CD8-positive, alpha-beta memory T cell (primary cell): ENCODE measurements at places on chromosomes 2 and 18. TPM values are rescaled to one million over a fixed set of nuclear protein-coding genes. Genes with fewer than 3 reads are reported as not detected.

- DNase-seq: no peak
Observed at GRCh38 chr18:66167829-66168684, 417.2 kb downstream of the CDH7 start.

- DNase-seq: no peak
Observed at GRCh38 chr2:145961846-145962245, 1441.9 kb upstream of the ZEB2 start.

DNA sequence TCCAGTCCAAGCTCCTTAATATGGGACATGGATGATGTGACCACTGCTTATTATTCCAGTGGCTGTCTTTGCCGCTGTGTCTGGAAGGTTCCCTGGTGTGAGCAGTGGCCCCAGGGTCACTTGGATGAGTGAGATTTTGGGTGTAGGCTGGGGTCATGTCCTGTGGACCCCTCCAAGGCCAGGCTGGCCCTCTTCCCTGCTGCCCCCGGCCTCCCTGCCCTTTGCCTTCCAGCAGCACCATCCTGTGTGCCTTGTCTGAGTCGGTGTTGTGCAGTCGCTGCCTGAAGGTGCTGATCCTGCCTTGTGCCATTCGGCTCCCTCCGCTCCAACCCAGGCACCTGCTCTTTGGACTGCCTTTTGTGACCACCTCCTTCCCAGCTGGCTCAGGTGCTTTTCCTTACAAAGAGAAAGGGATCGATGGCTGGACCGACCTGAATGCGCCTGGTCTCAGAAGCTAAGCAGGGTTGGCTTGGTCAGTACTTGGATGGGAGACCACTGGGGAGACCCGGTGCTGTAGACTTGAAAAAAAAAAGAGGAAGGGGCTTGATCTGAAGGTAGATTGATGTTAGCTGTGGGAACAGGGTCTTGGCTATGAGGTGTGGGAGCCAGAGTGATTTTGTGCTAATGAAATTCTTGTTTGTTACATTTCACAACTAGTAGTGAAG lies 16.7 kb upstream of the GREB1 start:
- DNase-seq: no peak

DNA sequence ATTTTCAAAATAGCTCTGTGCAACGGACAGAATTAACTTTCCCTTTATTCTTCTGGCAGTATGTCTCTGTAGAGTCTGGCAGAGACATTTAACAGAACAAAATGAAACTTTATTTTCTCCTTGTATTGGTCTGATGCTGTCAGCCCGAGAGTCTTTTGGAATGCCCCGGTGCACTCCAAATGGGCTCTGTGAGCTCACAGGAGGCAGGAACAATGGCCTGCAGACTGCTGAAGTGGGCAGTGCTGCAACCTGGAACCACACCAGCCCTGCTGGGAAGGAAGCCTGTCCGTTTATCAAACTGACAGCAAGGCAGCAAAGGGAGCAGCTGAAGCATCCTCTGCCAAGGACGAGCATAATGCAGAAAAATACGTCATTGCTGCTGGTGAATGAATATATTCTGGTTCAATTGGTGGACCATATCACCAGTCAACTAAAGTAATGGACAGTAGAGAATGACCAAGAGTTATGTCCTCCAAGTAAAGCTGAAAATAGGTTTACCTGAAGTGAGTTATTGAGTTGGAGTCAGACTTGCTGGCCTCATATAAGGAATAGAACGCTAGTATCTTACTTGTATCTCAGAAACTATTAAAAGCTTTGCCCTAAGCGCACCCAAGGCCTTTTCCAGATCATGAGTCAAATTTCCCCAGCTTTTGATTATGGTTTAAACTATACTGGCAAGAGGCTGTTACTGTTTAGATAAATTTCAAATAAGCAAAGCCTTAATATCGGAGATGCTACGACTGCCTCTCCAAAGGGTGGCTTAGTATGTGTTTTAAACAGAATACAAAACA lies 207.6 kb upstream of the TANK start:
- no peak for DNase-seq

DNA sequence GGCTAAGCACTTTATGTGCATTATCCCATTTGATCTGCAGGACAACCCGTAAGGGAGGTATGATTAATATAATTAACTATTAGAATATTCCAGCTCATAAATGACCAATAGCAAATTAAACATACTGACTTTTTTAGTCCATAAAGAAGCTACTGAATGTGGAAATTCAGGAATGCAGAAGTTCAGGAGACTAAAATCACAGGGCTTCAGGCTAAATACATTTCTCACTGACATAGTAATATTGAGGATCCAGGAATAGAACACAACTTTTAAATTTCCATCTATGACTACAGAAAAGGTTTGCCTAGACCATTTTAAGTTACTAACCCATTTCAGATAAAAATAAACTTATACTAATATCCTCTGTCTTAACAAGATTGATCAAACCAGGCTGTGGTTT lies 97.4 kb upstream of the CCDC195 start:
- DNase-seq: no peak

DNA sequence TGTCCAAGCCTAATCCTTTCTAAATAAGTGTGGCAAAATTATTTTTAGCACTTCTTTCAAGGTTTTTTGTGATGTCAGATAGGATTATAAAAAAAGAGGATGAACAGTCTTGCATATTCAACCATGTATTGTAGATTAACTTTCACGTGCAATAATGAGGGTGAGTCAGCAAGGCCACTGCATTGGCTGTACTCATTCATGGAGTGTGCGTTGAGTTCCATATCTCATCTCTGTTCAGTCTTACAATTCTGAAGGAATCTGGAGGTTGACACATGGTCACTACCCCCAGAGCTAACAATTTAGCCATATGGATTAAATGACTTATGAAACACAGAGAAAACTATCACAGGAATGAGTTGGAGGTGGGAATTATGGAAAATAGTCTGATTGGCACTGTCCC lies 810.5 kb downstream of the SLC4A3 start:
- no peak for DNase-seq

- DNase-seq: peak; percentile 12
Observed at GRCh38 chr2:173210270-173211196, 134.9 kb downstream of the MAP3K20 start.

- no peak for DNase-seq
Observed at GRCh38 chr18:45571195-45571594, 44.1 kb upstream of the SLC14A2 start.

- DNase-seq: no peak
Observed at GRCh38 chr2:12010779-12011178, 264.3 kb downstream of the LPIN1 start.

- no peak for DNase-seq
Observed at GRCh38 chr2:207469451-207469850, 60.3 kb upstream of the CREB1 start.

DNA sequence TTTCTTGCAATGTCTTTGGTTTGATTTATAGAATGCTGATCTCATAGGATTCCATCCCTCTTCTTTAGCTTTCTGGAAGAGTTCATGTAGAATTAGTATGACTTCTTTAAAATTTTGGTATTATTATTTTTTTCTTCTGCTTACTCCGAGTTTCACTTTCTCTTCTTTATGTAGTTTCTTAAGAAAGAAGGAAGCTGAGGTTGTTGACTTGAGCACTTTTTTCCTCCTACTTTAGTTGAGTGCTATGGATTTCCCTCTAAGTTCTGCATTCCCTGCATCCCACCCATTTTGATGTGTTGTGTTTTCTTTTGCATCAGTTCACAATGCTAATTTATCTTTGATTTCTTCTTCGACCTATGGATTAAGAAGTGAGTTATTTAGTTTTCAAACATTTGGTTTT lies 78.9 kb upstream of the SPRED2 start:
- DNase-seq: no peak

DNA sequence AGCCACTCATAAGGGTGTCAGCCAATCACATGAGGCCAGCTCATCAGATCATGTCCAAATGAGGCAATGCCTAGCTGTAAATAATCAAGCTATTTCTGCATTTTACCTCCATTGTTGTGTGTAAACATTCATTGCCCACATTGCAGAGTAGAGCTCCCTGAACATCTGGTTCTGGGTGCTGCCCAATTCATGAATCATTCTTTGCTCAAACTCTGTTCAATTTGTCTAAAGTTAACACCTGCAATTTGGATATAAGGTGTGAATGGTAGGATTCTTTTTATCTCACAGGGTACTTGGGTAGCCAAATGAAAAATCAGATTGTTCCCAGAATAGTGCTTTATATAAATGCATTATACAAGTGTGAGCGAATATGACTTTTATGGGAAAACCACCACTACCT lies 345.5 kb upstream of the NT5C1B start:
- no peak for DNase-seq

DNA sequence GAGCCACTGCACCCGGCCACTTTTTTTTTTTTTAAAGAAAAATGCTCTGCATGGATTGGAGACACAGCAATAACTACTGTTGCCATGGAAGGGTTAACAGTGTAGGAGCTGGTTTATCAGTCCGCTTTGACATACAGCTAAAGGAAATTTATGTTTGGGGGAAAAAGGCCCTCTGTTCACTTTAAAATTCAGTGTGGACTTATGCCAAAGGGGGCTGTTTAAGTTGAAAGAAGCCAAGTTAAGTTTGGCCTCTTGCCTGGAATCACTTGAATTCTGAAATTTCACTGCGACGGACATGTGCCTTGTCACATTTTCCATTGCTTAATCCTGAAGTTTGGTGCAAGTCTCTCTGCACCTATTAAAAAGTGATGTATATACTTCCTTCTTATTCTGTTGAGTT lies 3.1 kb downstream of the KCNE4 start:
- no peak for DNase-seq

DNA sequence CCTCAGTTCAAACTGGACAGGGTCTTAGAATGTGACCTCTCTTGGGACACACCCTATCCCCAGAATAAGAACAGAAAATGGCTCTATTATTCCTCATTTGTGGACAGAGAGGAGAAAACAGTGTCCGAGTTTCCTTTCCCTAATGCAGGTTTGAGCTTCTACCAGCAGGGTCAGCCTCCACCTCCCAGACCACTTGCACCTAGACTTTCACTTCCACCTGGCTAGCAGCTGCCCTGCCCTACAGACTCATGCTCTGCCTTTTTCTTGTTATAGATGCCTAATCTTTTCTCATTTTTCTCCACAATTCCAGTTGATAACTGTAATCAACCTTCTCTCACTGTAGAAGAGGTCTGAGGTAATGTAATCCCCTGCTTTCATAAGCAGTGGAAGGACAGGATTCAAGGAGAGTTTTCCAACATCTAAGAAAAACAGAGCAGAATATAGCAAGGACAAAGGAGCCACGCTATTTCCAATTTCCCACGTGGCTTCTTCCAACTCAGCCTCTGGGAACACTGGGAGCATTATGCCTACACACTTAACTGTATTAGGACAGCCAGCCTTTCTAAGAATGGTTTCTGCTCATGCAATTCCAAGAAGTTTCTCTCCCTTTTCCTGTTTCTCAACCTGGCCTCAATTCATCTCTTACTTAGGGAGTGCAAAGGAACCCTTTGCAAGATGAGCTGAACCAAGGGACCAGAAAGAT lies 239.8 kb downstream of the BCL11A start:
- no peak for DNase-seq

- no peak for DNase-seq
Observed at GRCh38 chr2:46200100-46200690, 97.0 kb upstream of the EPAS1 start.

DNA sequence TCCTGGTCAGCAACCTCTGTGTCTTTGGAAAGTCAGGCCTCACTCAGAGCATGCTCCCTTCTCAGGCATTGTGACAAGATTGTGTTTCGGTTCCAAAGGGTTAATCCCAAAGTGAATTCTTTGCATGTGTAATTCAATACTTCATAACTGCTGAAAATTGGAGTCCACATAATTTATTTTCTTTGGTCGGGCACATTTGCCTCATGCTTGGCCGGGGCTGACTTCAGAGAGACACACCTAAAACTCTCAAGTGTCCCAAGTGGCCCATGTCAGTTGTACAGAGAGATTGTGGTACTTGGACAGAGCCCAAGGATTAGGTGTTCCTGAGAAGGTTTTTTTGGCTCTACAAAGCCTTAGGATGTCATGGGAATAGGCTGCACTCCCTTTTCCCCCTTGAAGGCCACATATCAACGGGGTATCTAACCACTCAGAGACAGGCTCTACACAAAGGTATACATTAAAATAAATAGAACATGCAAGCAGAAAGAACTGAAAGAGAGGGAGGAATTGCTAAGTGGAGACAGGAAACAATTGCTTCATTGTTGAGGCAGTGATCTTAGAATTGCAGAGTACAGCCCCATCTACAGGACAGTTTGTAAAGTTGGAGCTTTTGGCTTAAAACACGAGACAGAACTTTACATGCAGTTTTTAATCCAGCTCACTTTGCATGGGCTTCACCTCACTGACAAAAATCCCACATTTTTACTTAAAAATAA lies 1232.3 kb upstream of the ZEB2 start:
- DNase-seq: no peak

- DNase-seq: no peak
Observed at GRCh38 chr18:50986360-50987087, 18.7 kb downstream of the ELAC1 start.

GRCh38 chr2:150495001-150495400 lies 7.5 kb upstream of the RND3 start:
- no peak for DNase-seq

Gene PRKAG3
- total RNA-seq: not detected

Gene SNED1
- 1.8 TPM for total RNA-seq

Gene EPAS1
- total RNA-seq: 14.5 TPM

Gene UGT1A8
- not detected for total RNA-seq

Gene DTNB
- total RNA-seq: 15.2 TPM

Gene FABP1
- not detected for total RNA-seq

Gene RUFY4
- not detected for total RNA-seq

Gene ARHGEF33
- 0.39 TPM for total RNA-seq

Gene CYP26B1
- not detected for total RNA-seq

Gene CENPA
- total RNA-seq: 21.6 TPM

Gene LYPD6
- total RNA-seq: not detected

Gene UGT1A10
- total RNA-seq: not detected

Gene GALM
- total RNA-seq: 109 TPM

Gene SNRNP27
- 59.6 TPM for total RNA-seq

Gene GPR35
- total RNA-seq: 8.4 TPM
